ENCODE measurements at places on chromosomes 4 and X.

GRCh38 chr4:53721263-53721662 is 130.0 kb upstream of the LNX1 start:
- no peak for DNase-seq

- DNase-seq: no peak
These were observed 36.7 kb upstream of the NEUROG2 start for GRCh38 chr4:112552668-112553067.

- no peak for DNase-seq
These were observed 282.7 kb downstream of the ANKRD50 start for GRCh38 chr4:124429746-124430250.

- no peak for DNase-seq
These were observed 165.1 kb downstream of the VSIG4 start for GRCh38 chrX:65874765-65875164.

- DNase-seq: no peak
These were observed 65.8 kb downstream of the SLC9A7 start for GRCh38 chrX:46693149-46693548.

DNA sequence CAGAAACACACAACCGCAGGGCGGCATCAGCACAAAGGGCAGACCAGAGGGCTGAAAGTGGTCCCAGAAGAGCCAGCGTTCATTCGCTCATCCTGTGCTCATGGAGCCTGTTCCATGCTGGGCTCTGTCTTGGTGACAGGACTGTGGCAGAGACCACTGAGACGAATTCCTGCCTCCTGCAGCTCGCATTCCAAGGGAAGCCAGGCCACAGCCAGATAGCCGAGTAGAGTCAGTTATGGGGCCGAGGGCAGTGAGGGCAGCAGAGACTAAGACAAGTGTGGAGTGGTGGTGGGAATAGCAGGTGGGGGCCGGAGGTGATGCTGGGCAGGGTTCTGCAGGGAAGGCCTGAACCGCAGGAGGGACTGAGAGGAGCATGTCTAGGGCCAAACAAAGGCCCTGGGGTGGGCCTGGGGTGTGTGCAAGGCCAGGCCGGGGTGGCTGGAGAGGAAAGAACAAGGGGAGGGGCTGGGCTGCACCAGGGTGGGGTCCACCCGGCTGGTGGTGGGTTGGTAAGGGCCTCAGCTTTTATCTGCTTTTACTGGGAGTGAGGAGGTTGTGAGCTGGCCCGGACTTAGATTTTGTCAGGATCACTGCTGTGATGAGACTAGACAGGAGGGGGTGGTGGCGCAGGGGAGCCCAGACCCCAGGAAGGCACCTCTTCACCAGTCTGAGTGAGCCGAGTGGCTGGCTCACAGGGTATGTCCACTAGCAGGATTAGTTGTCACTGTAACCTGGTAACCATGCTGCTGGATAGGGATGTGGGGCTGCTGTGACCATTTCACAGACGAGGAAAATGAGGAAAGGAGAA is 6.3 kb downstream of the PSAPL1 start:
- no peak for DNase-seq

DNA sequence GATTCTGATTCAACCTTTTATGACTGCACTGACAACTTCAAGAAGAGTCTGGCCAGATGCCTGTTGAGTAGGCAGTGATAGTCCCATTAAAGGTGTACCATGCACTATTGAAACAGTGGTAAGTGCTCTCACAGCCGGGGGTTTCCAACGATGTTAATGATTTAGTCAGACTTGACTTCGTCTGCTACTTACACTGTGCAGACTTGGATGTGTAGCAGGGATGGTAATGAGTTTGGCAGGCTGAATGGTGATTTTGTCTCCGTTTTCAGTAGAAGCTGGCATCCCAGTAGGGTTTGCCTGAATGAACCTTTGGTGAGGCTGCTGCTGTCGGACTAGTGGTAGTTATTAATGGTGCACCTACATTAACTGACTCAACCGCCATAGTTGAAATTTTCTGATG is 52.0 kb upstream of the TMSB15B start:
- no peak for DNase-seq

DNA sequence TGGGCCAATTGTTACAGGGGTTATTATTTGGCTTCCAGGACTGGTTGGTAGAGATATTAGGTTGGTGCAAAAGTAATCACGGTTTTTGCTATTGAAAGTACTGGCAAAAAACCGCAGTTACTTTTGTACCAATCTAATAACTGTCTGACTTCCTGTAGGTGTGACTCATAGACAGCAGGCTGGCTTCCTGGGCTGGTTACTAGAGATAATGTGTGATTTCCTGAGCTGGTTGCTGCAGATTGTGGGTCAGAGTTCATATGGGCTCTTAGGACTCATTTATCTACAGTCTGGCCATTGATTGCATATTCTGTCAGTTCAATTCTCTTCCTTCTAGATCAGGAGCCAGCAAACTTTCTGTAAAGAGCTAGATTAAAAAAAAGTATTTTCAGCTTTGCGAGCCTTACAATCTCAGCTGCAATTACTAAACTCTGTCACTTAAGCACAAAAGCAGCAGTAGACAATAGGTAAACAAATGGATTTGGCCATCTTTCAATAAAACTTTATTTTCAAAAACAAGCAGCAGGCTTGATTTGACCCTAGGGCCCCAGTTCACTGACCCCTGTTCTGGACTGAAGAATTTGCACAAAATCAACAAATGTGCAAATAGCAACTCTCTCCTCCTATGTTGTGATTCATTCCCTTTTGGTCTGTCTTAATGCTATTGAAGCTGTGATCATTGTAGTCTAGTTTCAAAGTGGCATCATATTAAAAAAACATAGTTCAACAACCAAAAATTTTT is 50.8 kb upstream of the BOD1L1 start:
- DNase-seq: no peak

DNA sequence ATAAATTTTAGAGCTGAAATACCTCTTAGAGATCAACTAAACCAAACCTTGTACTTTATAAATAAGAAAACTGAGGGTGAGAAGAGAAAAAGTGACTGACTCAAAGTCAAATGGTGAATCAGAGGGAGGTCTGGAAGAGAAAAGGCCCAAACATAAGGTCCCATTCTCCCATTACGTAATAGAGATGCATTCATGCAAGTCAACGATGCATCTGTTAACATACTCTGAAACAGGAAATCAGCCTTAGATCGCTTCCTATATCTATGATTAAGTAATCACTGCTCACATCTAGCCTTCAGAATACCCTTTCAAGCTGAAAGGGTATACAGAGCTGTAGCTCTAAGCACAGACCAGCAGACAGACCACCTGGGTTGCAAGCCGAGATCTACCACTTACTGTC is 6.5 kb downstream of the RNF150 start:
- DNase-seq: peak; percentile 4

DNA sequence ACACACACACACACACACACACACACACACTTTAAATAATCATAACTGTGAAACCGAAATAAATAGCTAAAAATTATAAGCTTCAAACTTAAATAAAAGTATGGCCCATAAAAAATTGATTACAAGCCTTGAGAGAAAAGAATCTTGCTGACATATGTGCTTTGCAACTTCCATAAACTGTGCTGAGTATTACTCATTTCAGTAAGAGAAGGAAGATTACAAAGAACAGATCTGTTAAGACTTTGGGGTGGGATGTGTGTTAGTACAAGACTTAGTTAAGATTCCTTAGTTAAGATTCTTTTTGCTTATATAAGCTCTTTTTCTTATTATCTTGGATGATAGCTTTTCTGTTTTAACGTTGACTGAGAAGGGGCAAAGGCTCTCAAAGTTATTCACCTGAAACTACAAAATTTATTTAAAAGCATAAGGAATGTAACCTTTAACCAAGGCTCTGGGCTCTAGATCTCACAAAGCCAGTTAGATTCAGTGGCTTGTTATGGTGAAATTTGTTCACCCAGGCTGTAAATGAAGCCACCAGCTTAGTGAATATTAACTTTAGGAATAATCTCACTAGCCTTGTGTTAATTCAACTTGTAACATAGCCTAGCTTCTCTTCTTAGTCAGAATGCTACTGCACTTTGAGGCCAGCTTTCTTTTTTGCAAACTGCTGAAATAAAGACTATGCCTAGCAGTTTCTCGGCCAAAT is 58.2 kb downstream of the ARSJ start:
- DNase-seq: no peak

DNA sequence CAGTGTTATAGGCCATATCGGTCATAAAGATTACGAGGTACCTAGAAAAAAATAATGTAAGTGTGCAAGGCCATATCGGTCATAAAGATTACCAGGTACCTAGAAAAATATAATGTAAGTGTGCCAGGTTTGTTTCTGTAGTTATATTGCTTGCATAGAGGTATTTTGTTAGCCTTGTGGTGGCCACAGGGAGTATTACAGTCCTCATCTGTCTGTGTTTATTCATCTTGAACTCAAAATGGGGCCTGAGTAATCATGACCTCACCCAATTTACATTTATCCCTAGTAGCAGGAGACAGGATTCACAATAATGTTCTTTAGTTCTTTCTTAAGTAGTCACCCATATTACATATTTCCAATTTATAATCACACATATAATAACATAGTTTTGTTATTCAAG is 459.7 kb downstream of the MID1IP1 start:
- DNase-seq: no peak

DNA sequence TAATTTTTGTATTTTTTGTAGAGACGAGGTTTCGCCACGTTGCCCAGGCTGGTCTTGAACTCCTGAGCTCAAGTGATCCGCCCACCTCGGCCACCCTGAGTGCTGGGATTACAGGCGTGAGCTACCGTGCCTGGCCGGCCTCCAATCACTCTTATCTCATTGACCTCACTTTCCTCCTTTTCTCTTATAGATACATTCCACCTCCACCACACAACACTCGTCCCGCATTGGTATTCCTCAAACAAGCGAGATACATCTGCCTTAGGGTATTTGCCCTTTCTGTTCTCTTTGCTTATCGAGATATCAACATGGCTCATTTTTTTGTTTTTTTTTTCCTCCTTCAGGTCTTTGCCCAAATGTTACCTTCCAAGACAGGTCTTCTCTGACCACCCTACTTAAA is 1.8 kb upstream of the PRPS1 start:
- no peak for DNase-seq

GRCh38 chr4:82705928-82706300 is 92.7 kb downstream of the SCD5 start:
- no peak for DNase-seq

DNA sequence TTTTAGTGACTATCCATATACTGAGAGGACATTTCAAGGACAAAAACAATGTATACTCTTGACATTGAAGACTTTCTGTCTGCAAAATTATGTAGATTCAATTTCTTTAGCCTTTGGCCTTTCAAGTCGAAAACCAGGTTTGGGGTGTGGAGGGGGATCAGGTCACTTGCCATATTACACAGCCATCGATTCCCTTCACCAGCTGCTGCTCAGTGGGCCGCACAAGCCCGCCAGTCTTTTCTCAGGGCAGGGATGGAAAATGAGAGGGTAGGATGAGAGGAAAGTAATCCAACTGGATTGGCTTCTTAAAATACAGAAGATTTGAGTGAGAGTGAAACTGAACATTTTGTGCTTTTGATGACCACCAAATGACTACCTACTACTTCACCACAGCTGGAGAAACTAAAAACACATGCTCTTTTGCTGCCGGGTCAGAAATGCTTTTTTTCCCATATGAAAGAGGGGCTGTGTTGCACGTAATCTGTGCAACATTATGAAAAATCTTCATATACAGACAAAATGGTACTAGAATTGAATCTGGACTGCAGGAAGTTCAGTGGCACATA is 51.4 kb downstream of the FHL1 start:
- no peak for DNase-seq

DNA sequence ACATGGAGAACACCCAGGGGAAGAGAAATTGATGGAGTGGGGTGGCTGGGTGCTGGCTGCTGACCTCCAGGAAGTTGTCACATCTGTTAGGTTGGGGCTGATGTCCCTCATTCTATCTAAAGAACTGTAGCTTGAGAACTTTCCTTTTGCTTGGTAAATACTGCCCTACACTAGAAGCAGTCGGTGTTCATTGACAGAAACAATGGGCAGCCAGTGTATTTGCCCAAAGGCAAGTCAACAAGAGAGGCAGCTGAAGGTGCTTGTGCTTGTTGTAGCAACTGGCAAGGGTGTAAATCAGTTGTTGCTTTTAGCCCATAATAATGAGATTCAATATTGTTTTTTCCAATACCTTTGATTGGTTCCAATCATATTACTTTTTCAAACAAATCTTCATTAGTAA is 956 bp downstream of the TMEM154 start:
- DNase-seq: no peak

Data from NCI-H2171 (cell line).